Stimulated activated CD8-positive, alpha-beta memory T cell treated with anti-CD3 and anti-CD28 coated beads, Interleukin-4, amount 100 ng/mL, for 1 hour (primary cell): ENCODE measurements at places on chromosomes 5 and 9.

DNA sequence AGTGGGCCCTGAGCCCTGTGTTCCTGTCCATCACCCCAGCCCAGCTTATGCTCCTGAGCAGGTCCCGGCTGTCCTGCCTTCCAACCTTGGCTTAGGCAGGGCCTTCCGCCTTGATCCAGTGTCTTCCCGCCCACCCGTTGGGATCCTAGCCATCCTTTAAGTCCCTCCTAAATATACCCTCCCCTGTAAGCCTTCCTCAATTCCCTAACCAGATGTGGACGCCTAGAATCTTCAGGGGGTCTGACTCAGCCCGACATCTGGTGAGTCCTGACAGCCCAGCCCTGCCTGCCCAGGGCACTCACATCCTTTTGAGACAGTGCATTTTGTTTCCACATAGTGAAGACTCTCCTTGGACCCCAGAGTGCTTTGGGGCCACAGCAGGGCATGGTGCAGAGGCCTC lies 23.7 kb downstream of the SLC6A7 start:
- DNase-seq, result no peak

DNA sequence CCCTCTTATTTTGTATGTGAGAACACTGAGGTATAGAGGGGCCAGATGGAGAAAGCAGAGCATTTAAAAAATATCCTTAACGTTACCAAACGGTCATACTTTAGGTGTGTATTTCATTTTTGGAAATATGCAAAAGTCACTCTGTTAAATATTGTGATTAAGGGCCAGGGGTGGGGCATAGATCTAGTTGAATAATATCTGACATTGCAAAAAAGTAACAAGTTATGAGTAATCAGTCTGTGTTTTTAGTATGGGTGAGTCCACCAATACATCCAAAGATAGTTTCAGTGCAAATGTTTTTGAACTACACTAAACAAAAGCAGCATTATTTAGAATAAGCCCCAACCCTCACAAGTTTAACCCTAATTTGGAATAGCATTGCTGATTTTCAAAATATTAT lies 45.3 kb upstream of the CCDC112 start:
- DNase-seq, result no peak

- DNase-seq, result no peak
These were observed 60.9 kb upstream of the PIP5K1B start for GRCh38 chr9:68643901-68644809.

GRCh38 chr5:115696141-115696650 lies 70.4 kb upstream of the TMED7 start:
- no peak for DNase-seq

DNA sequence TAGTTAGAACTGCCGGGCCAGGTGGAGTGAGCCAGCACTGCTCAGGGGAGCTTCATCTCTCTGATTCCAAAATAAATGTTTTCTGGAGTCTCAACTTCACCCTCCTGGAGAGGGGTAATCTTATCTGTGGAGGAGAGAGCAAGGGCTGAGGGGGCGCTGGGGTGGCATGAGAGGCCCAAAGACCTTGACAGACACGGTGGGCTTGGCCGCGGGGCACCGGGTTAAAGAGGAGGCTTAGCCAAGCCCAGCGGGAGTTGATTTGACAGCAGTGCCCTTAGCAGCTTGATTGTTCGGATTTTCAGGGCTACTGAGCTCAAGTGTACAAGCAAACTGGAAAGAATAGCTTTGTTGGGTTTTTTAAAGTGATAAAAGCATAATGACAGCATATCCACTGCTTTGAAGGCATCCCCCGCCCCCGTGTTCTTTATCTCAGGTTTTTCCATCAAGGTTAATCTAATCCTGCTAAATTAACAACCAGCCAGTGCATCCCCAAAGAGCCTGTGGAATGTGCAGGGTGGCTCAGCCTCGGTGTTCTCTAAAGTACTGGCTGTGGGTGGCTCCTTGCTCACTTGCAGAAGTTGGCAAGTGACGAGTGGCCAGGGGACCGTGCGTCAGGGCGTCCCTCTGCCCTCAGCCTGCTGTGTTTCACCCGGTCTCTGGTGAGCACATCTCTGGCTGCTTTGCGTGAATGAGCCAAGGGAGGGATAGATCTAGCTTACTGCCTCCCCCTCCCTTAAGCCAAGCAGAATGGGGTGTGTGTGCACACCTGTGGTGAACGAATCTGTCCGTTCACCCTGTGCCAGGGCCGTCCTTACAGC lies 5.5 kb downstream of the QRFP start:
- DNase-seq, result no peak

GRCh38 chr9:126374366-126374781 lies 47.7 kb downstream of the MVB12B start:
- DNase-seq, result no peak

DNA sequence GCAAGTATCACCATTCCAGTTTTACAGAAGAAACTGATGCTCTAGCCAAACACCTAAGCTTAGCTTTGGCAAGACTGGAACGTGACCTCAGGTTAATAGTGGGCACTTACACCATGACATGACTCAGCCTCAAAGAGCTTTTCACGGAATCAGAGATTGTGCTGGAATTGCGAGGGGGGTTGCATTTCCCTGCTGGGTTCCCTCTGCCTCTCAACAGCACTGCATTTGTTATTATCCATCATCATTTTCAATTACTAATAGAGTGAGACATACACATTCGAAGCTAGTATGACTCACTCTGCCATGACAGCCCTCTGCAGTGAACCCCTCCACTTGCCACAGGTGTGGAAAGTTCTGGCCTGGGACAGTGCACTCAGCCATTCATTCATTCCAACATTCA lies 8.0 kb downstream of the SPOCK1 start:
- no peak for DNase-seq

GRCh38 chr5:157732596-157733262 lies 1.5 kb downstream of the THG1L start:
- no peak for DNase-seq

- no peak for DNase-seq
These were observed 12.3 kb downstream of the GFI1B start for GRCh38 chr9:132990781-132991180.

- no peak for DNase-seq
These were observed 220.3 kb upstream of the DAPK1 start for GRCh38 chr9:87277346-87277745.

DNA sequence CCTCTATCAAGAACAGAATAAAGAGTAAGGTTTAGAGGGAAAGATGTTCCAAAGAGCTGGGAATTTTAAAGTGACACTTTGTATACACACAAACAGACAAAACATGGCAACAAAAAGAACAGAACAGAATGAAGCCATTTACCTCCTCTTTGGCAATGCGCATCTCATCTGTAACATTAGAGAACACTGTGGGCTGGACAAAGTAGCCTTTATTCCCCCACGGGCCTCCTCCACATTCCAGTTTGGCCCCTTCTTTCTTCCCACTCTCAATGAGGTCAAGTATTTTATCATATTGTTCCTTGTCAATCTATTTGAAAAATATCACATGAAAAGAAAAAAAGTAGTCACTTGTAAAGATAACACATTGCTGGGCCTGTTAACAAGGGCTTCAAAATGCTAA lies 41.0 kb downstream of the ALDH1A1 start:
- no peak for DNase-seq

- no peak for DNase-seq
These were observed 34.8 kb upstream of the RAPGEF1 start for GRCh38 chr9:131774636-131775035.

- no peak for DNase-seq
These were observed 16.1 kb upstream of the CERCAM start for GRCh38 chr9:128404560-128404959.

DNA sequence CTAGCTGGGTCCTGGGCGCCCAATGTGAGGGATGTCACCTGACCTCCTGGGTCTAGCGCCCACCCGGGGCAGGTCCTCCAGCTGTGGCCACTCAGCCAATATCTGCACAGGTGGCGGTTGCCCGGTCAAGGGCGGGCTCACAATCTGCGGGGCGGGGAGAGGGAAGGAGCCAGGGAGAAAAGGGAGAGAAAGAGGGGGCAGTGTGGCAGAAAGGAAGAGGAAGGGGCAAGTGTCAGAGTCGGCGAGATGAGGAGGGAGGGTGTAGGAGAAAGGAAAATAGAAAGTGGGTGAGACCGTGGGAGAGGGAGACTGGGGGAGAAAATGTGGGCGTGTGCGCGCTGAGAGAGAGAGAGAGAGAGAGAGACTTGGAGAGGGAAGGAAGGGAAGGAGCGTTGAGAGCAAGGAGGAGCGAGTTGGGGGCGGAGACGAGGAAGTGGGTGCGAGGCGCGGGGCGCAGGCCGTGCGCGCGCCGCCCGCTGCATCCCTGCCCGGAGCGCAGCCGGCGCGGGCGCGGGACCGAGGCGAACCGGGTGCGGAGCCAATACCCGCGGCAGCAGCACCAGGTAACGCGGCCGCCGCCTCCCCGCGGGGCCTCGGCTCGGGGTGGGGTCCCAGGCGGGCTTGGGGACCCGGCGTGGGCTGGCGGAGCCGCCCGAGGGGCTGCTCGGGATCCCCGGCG lies at the start of gene HRH2:
TSS of gene HRH2 (plus strand) at position 479 of the 679 bp plus-strand sequence. CDS start 25,163 bp downstream, outside the sequence.
- DNase-seq, result no peak

GRCh38 chr5:117337064-117337749 lies 762.6 kb upstream of the SEMA6A start:
- no peak for DNase-seq

DNA sequence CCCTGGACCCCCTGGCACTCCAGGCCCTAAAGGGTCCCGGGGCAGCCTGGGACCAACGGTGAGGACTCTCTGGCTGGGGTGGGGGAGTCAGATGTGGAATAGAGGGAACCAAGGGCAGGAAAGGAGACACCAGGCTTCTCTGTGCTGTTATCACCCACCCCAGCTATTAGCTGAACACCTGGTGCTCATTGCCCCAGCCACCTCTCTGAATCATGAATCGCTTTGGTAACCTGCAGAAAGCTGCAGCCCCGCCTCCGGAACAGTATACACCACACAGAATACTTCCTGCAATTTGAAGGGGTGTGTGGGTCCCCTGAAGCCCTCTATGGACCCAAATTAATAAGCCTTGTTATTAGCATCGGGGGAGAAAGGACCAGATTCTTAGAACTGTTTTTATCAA lies 40.4 kb upstream of the ORM1 start:
- no peak for DNase-seq

DNA sequence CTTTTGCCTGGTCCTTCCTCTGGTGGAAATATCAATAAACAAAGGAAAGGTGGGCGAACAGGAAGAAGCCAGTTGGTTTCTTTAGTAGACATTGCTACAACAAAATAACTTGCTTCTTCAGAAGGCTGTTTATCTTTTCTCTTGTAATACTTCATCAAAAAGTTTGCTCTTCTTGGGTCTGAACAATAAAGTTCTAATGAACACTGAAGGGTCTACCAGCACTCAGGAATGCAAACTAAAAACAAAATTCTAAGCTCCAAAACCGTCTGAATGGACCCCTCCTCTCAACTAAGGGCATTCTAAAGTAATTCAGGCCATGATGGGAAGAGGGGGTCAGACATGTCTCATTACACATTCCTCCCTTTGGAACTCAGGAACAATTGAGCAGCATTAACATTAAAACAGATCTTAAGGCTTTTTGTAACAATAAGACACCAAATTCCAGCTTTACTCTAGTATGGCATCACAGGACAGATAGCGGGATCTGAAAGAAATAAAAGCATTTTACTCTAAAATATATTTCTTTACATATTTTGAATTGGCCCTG lies 2.3 kb downstream of the TBCA start:
- DNase-seq, result no peak

DNA sequence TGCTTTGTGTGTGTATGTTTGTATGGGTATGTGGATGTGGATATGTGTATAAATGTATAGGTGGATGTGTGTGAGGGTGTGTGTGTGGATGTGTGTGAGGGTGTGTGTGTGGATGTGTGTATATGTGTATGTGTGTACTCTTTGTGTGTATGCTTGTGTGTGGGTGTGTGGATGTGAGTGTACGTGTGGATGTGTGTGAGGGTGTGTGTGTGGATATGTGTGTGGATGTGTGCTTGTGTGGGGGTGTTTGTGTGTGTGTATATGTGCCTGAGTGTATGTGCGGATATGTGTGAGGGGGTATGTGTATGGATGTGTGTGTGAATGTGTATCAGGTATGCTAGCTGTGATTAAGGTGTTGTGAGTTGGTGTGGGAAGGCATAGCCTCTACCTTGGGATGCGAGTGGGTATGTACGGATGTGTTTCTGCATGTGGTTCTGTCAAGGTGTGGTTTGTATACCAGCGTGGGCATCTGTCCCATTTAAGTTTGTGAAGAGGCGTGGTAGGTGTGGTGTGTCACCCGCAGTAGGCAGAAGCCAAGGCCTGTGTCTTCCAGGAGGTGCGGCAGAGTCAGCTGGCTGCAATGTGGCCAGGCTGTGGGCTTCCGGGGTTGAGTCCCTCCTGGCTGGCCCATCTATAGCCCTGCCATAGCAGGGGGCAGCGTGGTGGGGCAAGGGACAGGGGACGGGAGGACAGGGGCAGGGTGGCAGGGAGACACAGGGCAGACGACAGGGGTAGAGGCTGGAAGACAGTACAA lies 155.8 kb downstream of the DAB2IP start:
- DNase-seq, result no peak

- DNase-seq, result no peak
These were observed 42.8 kb upstream of the IL6ST start for GRCh38 chr5:56037531-56038010.

DNA sequence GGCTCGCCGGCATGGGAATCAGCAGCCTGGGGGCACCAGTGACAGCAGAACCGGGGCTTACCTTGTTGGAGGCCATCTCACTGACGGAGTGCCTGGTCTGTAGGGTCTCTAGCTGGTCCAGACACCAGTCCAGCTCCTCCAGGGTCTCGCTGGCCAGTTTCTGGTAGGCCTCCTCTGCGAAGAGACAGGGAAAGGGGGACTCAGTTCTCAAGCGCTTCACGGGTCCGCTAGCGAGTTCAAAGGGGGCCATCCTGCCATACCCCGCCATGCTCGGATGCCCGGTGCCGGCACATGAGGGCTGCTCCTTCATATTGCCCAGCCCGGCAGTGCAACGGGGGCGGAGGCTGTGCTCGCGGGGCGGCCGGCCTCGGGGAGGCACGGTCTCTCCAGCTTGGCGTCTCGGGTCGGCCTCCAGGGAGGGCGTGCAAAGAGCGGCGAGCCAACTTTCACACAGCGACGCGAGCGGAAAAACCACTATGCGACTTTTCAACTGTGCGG lies 456.0 kb downstream of the RAB3C start:
- no peak for DNase-seq

GRCh38 chr9:108136656-108137055 lies 647.1 kb upstream of the KLF4 start:
- DNase-seq, result no peak

DNA sequence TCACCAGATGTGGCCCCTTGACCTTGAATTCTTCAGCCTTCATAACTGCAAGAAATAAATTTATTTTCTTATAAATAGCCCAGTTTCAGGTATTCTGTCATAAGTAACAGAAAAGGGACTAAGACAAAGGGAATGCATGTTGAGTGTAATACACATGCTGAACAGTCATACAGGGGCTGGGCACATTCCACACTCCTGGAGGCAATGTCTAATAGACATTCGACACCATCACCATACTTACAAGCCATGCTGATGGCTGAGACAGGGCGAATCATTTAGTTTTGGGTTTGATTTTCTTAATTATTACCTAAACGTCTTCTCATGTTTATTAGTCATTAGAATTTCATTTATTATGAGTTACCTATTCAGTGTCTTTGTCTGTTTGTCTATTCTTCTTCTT lies 68.5 kb downstream of the TENT4A start:
- DNase-seq, result no peak

DNA sequence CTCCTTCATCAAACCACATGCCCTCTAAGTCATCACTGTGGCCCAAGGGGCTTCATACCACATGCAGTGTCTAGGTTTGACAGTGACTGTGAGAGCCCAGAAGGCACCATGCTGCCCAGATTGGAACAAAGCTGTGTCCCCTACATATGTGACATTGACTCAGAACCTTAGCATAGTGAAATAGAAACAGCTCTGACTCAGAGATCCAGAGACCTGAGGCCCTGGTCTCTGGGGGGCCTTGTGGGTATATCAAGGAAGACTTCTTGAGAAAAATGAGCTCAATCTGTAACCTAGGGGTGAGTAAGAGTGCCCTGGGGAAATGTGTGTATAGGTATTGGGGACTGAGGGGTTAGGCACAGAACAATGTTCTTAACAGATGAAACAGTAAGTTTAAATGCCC lies 7.1 kb upstream of the ENTREP1 start:
- DNase-seq, result no peak
